Calu3 (cell line): ENCODE measurements at places on chromosomes 16 and 17.

DNA sequence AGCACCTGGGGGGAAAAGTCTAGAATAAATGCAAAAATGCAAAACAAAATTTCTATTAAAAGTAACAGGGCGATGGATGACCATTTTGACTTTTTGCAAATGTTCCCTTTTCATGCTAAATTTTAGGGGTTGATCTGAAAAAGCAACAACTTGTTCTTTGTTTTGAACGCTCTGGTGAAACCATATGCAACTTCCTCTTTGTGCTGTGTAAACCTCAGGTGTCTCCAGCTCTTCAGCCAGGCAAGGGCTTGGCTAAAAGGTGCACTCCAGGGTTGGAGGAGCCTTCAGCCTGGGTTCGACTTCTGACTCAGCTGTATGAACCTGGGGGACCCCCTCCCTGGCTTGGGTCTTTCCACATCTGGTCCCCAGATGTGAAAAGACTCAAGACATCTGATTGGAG lies 9.5 kb downstream of the IRF8 start:
- DNase-seq: no peak

- no peak for DNase-seq
Measured at GRCh38 chr17:3512505-3513171, 36.8 kb downstream of the ASPA start.

DNA sequence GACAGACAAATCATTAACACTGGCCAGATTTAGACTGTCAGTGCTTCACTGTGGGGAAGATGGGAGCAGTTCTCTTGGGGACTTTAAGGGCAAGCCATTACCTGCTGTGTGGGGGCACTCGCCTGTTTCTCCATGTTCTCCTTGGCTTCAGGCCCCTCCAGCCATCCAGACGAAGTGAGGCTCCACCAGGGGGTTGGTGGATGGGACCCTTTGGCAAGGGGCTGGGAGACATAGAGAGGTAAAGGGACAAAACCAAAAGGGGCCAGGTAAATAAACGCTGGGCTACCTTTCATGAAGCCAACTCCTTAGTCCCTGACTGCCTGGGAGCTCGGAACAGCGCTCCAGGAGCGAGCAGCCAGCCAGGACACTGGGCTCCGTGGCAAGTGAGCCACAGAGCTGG lies 14.0 kb downstream of the TBX4 start:
- DNase-seq: no peak

DNA sequence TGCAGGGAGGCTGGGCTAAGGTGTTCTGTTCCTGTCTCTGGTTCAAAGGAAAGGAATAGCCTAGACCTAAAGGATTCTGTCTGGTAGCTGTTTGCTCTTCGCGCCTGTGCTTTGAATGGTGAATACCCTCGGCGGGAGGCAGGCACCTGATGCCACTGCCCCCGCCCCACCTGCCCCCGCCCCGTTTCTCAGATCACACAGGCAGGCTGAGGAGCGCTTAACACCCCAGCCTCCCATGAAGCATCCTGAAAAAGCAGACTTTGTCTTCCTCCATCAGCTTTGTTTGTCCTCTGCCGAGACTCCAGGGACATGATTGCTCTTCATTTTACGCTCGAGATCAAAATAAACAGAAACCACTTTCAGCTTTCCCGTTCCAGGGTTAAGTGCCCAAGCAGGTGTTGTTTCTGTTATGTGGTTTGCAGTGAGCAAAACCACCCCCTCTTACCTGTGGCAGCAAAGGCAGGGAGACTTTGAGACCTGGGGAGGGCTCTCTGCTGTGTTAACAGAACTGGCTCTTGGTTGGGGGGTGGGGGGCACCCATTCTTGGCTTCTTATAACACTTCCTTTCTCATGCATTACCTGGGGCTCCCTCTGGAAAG lies 452.1 kb downstream of the WWOX start:
- DNase-seq: no peak

- no peak for DNase-seq
Measured at GRCh38 chr17:74971842-74972106, 785 bp downstream of the HID1 start.

- DNase-seq: peak; percentile 18
Measured at GRCh38 chr16:6335072-6335471, 997.6 kb upstream of the RBFOX1 start.
